Natural killer cell (primary cell): ENCODE measurements at places on chromosomes 13 and 19.

DNA sequence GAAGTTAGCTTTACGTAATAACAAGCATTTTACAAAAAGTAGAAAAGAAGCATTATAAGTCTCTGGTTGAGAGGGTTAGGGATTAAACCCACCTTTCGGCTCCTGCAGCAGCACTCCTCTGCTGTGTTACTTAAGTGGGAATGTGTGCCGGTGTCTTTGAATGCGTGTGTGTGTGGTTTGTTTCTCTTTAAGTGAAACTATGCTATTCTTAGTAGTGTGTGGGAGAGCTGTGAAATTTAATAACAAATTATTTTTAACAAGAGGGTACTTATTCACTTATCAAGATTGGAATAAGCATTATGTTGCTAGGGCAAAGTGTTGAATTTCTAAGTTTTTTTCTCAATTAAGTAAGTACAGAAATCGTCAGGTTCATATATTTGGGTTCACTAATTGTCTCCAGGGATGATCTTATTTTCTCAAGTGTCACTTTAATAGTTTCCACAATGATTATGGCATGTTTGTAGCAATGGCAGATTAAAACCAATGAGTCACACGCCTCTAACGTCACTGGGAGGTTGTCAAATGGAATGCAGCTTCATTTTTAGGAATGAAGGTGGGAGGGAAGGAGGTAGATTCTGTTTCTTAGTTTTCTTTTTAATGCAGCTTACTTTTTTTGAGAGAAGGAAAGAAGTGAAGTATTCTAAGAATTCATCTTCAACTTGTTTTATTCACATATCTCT, 151.3 kb downstream of the LMO7 start:
- no peaks in the 10 kb centered on the region for H3K27me3 ChIP-seq
- H3K27ac ChIP-seq = no peak overlapping the region
- H3K36me3 ChIP-seq = no peaks in the 10 kb centered on the region
- no peaks in the 10 kb centered on the region for H3K4me1 ChIP-seq

- H3K27me3 ChIP-seq = peaks cover 33% of the 10 kb centered on the region
- H3K4me3 ChIP-seq = no peak overlapping the region
- H3K4me1 ChIP-seq = no peaks in the 10 kb centered on the region
These were observed 997 bp upstream of the CACNG8 start for GRCh38 chr19:53961523-53962356.

DNA sequence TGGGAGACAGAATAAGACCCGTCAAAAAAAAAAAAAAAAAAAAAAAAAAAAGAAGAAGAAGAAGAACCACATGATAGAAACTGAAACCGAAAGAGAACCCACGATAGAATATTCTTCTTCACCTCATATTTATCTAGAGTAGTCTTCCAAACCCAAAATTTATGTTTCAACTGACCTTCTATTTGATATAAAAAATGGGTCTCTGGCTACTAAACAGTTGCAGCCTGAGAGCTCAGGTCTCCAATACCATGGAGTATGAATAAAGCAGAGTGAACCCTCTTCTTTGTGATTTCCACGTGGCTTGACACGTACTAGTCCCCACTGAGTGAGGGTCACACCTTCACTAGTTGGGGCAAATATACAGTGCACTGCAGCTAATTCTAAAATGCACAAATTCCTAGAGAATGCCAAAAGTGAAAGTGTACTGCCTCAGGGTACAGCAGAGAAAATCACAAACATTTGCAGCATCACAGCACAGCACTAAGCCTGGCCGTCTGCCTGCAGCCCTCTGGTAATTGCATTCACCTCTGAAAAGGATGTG, 30.8 kb upstream of the RFC3 start:
- H3K4me1 ChIP-seq = peaks cover 7% of the 10 kb centered on the region
- no peaks in the 10 kb centered on the region for H3K36me3 ChIP-seq
- peak overlapping the region; percentile 64 for H3K27ac ChIP-seq
- no peak for DNase-seq

DNA sequence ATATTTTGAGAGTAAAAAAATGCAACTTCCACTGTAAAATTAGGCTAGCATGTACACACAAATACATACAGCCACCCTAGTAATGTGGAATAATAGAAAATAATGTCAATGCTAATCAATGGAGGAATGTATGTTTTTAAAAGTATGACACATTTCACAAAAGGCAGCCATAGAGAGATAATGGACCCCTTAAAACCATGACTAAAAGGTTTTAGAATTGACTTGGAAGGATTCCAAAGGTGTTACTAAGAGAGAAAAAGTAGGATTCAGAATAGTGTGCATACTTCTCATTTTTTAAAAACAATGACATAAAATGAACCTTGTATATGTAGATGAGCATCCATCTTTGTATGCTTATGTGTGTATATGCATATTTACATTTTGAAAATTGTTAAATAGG, 597.9 kb upstream of the PCDH9 start:
- no peak for DNase-seq
- no peak overlapping the region for H3K4me3 ChIP-seq
- H3K27me3 ChIP-seq = no peaks in the 10 kb centered on the region
- H3K27ac ChIP-seq = no peak overlapping the region

DNA sequence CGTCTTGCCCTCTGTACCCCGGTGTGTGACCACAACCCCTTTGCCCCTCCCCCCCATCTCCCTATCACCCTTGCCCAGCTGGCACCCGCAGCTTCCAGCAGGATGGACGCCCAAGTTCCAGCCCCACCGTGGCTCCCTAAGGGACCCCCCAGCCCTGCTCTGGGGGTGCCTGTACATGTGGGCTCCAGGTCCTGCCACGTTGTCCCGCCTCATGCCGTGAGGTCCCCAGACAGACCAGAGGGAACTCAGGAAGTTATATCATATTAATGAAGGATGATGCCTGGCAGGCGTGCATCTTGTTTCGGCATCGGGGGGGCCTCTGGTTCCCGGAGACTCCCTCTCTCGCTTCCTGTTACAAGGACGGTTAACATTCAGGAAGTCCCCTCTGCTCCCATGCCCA, 1.6 kb upstream of the PTGIR start:
- no peak overlapping the region for H3K4me3 ChIP-seq
- H3K27me3 ChIP-seq = no peaks in the 10 kb centered on the region
- peaks cover 8% of the 10 kb centered on the region for H3K4me1 ChIP-seq
- H3K36me3 ChIP-seq = no peaks in the 10 kb centered on the region
- no peak for DNase-seq

GRCh38 chr13:35475960-35476943, at the start of gene MAB21L1:
TSS of gene MAB21L1 (minus strand) at chr13:35476689. CDS start at chr13:35476138, 551 bp downstream.
- H3K27me3 ChIP-seq = peaks cover 76% of the 10 kb centered on the region
- peaks cover 32% of the 10 kb centered on the region for H3K4me1 ChIP-seq
- no peak within 1 kb of the TSS for H3K27ac ChIP-seq
- no peaks in the 10 kb centered on the region for H3K36me3 ChIP-seq
- peak within 1 kb of the TSS; percentile 29 for H3K4me3 ChIP-seq
- DNase-seq = peak; percentile 10

DNA sequence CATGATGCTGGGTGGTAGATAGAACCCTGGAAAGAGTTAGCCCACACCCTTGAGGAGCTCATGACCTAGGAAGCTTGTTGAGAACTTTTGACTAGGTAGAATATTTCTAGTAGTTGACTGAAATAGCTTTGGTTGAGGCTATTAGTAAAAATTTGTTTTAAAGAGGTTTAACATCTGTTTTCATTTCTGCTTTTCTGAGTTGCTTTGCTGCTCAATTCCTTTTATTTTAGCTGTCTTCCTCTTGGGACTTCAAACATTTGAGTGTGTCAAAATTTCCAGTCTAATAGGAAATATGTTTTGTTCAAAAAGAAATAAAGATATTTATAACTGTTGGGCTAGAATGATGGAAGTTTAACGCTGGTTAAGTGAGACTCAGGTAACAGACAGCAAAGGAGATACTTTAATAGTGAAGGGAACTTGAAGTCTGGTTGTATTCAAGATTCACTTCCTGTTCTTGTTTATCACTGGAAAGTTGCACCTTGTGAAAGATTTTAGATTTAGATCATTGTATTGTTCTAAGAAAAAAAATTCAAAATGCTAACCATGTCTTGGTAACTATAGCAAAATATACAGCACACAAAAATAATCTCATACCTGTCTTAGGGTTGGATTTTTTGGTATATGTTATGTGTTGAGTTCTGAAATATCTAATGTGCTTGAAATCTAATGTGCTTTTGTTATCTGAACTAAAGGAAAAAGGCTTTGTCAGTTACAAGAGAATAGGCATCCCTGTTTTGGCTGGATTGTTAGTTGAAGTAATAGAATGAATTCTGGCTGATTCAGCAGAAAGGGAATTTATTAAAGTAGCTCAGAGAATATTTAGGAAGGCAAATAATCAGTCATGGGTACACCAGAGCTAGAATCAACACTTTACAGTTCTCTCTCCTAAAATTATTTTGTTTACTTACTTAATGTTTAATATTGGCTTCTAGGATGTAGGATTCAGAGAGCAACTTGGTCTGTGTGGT, 24.4 kb upstream of the GPR18 start:
- H3K4me3 ChIP-seq = no peak overlapping the region
- H3K36me3 ChIP-seq = peaks cover 8% of the 10 kb centered on the region
- no peak for DNase-seq
- H3K27me3 ChIP-seq = no peaks in the 10 kb centered on the region
- H3K27ac ChIP-seq = peak overlapping the region; percentile 88
- H3K4me1 ChIP-seq = peaks cover 58% of the 10 kb centered on the region

DNA sequence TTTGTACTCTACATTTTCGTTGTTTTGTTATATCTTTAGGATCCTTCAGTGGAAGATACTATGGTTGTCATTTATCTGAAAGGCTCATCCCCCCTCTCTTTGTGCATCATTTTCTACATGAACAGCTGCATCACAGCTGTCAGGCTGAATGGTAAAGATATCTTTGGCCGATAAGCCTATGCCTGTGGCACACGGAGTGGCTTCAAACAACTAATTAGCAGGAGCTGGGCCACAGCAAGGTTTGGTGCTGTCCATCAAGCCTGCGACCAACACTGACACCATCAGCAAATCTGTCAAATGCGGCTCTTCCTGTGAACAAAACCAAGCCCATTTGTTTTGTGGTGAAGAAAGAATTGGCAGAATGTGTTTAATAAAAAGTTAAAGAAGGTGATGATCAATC, 334.4 kb downstream of the PCDH9 start:
- H3K4me3 ChIP-seq = no peak overlapping the region
- no peaks in the 10 kb centered on the region for H3K27me3 ChIP-seq
- no peaks in the 10 kb centered on the region for H3K36me3 ChIP-seq
- no peak for DNase-seq

DNA sequence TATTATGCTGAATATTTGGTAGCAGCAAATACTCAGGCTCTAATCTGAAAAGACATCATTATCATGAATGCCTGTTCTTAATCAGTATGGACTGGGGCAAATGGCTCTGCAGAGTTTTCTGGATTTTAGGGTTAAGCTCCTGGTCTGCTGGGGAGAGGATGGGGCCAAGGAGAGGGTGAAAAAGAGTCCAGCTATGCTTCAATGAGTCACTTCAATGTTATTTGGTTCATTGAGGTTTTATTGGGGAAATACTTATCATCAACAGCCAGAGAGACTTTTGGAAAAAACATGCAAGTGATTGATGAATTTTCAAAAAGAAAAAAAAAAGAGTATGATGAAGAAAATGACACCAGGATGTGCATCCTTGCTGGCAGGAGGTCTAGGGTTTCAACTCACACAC, 278.3 kb downstream of the UQCRFS1 start:
- no peak for DNase-seq
- no peaks in the 10 kb centered on the region for H3K27me3 ChIP-seq
- H3K4me3 ChIP-seq = no peak overlapping the region
- no peaks in the 10 kb centered on the region for H3K4me1 ChIP-seq
- no peaks in the 10 kb centered on the region for H3K36me3 ChIP-seq
- no peak overlapping the region for H3K27ac ChIP-seq

DNA sequence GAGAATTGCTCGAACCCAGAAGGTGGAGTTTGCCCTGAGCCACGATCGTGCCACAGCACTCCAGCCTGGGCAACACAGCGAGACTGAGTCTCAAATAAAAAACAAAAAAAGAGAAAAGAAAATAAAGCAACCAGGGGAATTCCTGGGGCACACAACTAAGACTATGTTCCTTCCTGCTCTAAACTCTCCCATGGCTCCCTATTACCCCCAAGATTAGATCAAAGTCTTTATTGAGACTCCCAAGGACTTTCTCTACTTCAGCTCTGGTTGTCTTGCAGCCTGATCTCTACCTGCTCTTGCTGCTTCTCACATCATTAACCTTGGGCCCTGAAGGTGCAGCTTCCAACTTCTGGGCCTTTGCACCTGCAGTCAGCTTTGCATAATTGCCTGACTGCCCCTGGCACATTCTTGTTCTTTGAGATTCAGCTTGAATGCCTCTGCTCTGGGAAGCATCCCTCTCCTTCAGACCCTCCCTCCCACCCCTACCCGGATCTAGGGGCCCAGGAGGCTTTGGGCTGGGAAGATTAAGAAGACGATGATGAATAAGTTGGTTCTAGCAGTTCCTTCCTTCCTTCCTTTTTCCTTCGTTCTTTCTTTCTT, 16.8 kb upstream of the CERS4 start:
- no peaks in the 10 kb centered on the region for H3K36me3 ChIP-seq
- H3K27ac ChIP-seq = peak overlapping the region; percentile 86
- peak; percentile 21 for DNase-seq
- no peaks in the 10 kb centered on the region for H3K27me3 ChIP-seq
- no peak overlapping the region for H3K4me3 ChIP-seq

DNA sequence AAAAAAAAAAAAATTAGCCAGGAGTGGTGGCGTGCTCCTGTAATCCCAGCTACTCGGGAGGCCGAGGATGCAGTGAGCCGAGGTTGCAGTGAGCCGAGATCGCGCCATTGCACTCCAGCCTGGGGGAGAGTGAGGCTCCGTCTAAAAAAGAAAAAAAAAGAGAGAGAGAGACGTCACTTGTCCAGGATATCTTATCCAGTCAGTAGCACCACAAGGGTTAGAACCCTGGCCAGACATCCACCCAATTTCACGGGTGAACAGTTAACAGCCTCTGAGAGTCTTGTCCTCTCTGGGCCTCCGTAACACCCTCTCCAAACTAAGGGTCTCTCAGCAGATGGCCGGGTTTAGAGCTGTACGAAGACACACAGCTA, 917 bp upstream of the CLPTM1 start:
- H3K4me1 ChIP-seq = peaks cover 39% of the 10 kb centered on the region
- H3K27ac ChIP-seq = peak overlapping the region; percentile 84
- no peak for DNase-seq
- no peaks in the 10 kb centered on the region for H3K36me3 ChIP-seq
- H3K27me3 ChIP-seq = no peaks in the 10 kb centered on the region

- peaks cover 47% of the 10 kb centered on the region for H3K4me1 ChIP-seq
- H3K27ac ChIP-seq = peak overlapping the region; percentile 88
- no peaks in the 10 kb centered on the region for H3K27me3 ChIP-seq
- DNase-seq = peak; percentile 86
These were observed 3.0 kb downstream of the GADD45B start for GRCh38 chr19:2478756-2479555.

DNA sequence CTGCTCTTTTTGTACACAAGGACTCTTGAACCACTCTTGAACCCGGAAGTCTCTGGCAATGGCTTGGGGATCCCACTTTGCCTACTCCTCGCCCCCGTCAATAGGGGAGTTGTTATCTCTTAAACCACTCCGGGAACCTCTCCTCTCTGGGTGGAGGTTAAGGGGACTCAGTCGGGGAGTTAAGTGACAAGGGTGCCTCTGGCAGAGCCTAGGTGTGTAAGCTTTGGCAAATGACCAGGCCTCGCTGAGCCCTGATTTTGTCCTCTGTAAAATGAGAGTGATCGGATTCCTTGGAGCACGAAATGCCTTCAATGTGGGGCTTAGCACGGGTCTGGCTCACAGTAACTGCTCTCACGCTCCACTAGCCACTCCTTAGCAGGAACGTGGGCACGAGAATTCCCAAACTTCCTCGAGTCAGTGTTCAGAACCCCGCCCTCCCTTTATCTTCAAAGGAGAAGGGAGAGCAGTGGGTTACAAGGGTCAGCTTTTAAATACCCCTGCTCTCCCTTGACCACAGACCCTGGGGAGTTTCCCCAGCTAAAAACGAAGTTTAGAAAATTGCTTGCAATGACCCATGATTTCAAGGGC, 193.3 kb downstream of the KATNAL1 start:
- no peak overlapping the region for H3K27ac ChIP-seq
- DNase-seq = no peak
- peak overlapping the region; percentile 28 for H3K4me3 ChIP-seq
- peaks cover 15% of the 10 kb centered on the region for H3K4me1 ChIP-seq
- no peaks in the 10 kb centered on the region for H3K36me3 ChIP-seq
- no peaks in the 10 kb centered on the region for H3K27me3 ChIP-seq
